Caco-2 (cell line): ENCODE measurements at places on chromosomes 13 and 19.
A peak's percentile ranks its signal among the peaks of the same experiment; 100 is the strongest.

GRCh38 chr19:11091703-11092153, 2.5 kb downstream of the LDLR start:
- DNase-seq, result peak; percentile 73
- peak overlapping the region; percentile 87 for H3K4me3 ChIP-seq

DNA sequence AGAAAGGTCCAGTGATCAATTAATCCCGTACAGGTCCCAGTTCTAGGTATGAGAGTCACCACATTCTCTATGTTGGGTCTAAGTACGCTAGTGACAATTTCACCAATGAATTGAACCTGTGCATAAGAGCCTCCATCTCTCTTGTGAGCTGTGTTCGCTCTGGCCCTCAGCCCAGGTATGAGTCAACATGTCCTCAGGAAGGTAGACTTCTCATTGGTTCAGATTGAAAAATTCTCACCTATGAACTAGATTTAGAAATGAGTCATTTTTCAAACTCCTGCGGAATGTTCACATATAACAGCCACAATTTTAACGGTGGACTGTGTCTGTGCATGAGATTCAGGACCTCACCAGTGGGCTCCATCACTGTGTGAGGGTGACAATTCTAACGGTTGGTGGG, 12.7 kb upstream of the ZNF43 start:
- H3K4me3 ChIP-seq, result no peak overlapping the region
- H3K4me1 ChIP-seq, result no peaks in the 10 kb centered on the region
- H3K36me3 ChIP-seq, result no peaks in the 10 kb centered on the region
- H3K27ac ChIP-seq, result no peak overlapping the region
- no peak for DNase-seq

GRCh38 chr13:70023516-70023915, 84.1 kb upstream of the ATXN8OS start:
- H3K36me3 ChIP-seq, result no peaks in the 10 kb centered on the region
- H3K4me3 ChIP-seq, result no peak overlapping the region
- H3K27me3 ChIP-seq, result no peaks in the 10 kb centered on the region
- DNase-seq, result no peak

DNA sequence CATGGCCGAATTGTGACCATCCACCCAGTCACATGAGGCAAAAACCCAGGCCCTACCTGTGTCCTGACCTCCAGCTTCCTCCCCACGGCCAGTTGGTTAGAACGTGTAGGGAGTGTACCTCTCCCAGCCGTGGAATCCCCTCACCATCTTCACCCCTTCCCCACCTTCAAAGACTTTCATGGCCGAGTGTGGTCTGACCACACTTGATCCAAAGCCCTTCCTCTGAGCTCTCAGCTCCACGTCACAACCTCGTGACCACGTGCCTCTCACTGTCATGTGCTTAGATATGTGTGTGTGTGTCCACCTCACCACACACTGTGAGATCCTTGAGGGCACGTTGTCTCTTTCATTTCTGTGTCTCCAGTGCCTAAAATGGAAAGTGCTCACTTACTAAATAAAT, 48.6 kb upstream of the UBE2L5 start:
- peaks cover 5% of the 10 kb centered on the region; the same call in 1 of the 2 replicates for H3K4me1 ChIP-seq
- no peak overlapping the region for H3K27ac ChIP-seq
- H3K4me3 ChIP-seq, result no peak overlapping the region
- no peak for DNase-seq

DNA sequence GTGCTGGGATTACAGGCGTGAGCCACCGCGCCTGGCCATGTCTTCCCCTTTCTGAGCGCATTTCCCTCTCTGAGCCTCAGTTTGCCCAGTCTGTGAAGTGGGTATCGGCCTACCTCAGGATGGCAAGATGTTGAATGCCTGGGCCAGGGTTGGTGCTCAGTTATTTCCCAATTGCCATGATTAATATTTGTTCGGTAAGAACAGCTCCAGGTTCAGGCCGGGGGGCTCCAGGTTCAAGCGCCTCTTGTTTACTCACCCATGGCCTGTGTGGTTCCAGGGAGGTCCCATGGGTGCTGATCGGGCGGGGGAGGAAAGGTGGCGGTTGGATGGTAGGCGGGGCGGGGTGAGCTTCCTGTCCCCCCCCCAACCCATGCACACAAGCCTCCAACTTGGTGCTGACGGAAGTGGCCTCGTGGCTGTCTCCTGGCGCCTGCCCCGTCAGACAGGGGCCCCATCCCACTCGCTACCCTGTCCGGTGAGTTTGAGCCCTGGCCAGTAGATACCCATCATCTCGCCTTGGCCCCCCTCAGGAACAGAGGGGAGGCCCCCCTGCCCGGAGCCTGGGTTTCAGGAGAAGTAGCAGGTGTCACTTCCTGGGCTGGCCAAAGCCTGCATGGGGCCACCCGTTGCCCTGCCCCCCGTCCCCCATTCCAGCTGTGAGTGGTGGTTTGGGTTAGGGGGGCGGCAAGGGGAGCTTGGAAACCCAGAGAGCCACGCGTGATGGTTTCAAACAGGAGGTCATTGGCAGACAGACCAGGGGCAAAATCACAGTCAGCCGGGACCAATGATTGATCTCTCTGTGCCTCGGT, at the start of gene FCHO1:
Gene FCHO1 (plus strand): TSS at position 375 of the 809 bp plus-strand sequence. CDS start 3,688 bp downstream, outside the sequence.
- no peak for DNase-seq
- no peaks in the 10 kb centered on the region for H3K27me3 ChIP-seq
- no peaks in the 10 kb centered on the region for H3K4me1 ChIP-seq
- no peak within 1 kb of the TSS for H3K27ac ChIP-seq
- no peaks in the 10 kb centered on the region for H3K36me3 ChIP-seq

- no peak overlapping the region for H3K27ac ChIP-seq
- no peak for DNase-seq
- no peaks in the 10 kb centered on the region for H3K27me3 ChIP-seq
- H3K4me3 ChIP-seq, result no peak overlapping the region
Measured at GRCh38 chr13:50691176-50691680, 152.3 kb downstream of the DLEU7 start.

GRCh38 chr19:15223649-15224361, 8.4 kb downstream of the EPHX3 start:
- DNase-seq, result no peak
- H3K27ac ChIP-seq, result peak overlapping the region; percentile 88
- H3K27me3 ChIP-seq, result no peaks in the 10 kb centered on the region
- no peaks in the 10 kb centered on the region for H3K36me3 ChIP-seq

GRCh38 chr13:46168341-46168740, 13.6 kb downstream of the LCP1 start:
- H3K27ac ChIP-seq, result no peak overlapping the region
- H3K36me3 ChIP-seq, result no peaks in the 10 kb centered on the region
- H3K27me3 ChIP-seq, result no peaks in the 10 kb centered on the region
- H3K4me3 ChIP-seq, result no peak overlapping the region
- peak; percentile 30 for DNase-seq
- H3K4me1 ChIP-seq, result no peaks in the 10 kb centered on the region

- DNase-seq, result no peak
- no peak overlapping the region for H3K4me3 ChIP-seq
- no peak overlapping the region for H3K27ac ChIP-seq
- H3K36me3 ChIP-seq, result peaks cover 2% of the 10 kb centered on the region
- no peaks in the 10 kb centered on the region for H3K27me3 ChIP-seq
- H3K4me1 ChIP-seq, result no peaks in the 10 kb centered on the region
Measured at GRCh38 chr19:33465834-33466233, 55.8 kb downstream of the PEPD start.

DNA sequence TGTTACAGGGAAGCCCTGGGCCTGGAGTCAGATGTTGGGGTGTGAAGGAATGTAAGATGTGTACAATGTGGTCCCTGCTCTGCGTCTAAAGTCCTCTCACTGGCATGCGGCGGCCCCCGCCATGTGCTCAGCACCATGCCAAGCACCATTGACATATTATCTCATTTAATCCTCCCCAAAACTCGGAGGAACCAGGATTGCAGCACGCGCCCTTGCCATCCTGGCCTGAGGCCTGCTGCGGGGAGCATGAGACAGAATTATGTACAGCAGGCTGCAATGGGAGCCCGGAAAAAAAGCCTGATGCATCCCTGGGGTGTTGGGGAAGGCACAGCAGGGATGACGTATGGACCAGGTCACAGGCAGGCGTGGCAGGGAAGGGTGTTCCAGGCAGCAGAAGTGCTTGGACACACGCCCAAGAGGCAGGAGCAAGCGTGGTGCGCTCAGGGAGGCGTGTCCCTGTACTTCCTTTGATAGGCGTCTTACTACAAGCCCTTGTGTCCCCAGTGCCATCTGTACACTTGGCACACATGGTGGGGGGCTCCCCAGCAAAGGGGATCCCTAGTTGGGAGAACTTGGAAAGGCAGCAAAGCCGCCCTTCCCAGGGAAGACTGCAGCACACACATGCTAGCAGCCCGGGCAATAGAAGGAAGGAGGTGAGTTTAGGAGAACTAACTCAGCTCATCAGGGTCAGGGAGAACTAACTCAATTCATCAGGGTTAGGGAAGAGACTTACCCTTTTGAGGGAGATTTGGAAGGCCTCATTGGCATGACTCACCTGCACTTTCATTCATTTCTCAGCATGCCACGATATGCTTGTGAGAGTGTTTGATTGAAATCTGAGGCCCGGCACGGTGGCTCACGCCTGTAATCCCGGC, 3.4 kb downstream of the EVI5L start:
- H3K27ac ChIP-seq, result no peak overlapping the region
- H3K4me1 ChIP-seq, result no peaks in the 10 kb centered on the region; the same call in 1 of the 2 replicates
- DNase-seq, result no peak
- no peaks in the 10 kb centered on the region for H3K27me3 ChIP-seq

- H3K4me3 ChIP-seq, result no peak overlapping the region
- no peaks in the 10 kb centered on the region for H3K4me1 ChIP-seq
- no peak for DNase-seq
- H3K36me3 ChIP-seq, result no peaks in the 10 kb centered on the region
- H3K27ac ChIP-seq, result no peak overlapping the region
Measured at GRCh38 chr19:19542507-19542906, 4.4 kb downstream of the CILP2 start.
